ENCODE measurements at places on chromosomes 6 and 20.

- no peak for DNase-seq
Measured at GRCh38 chr6:66940003-66940402, 1233.0 kb upstream of the EYS start.

DNA sequence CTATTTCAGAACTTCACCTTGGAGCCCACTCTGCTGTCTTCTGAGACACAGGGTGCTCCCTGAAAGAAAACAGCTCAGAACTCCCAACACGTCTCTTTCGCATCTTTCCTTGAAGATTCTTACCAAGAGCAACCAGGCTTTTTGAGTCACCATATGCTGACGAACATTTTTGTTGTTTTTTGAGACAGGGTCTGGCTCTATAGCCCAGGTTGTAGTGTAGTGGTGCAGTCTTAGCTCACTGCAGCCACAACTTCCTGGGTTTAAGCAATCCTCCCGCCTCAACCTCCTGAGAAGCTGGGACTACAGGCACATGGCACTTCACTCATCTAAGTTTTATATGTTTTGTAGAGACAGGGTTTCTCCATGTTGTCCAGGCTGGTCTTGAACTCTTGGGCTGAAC is 68.5 kb downstream of the TRMT11 start:
- no peak for DNase-seq

DNA sequence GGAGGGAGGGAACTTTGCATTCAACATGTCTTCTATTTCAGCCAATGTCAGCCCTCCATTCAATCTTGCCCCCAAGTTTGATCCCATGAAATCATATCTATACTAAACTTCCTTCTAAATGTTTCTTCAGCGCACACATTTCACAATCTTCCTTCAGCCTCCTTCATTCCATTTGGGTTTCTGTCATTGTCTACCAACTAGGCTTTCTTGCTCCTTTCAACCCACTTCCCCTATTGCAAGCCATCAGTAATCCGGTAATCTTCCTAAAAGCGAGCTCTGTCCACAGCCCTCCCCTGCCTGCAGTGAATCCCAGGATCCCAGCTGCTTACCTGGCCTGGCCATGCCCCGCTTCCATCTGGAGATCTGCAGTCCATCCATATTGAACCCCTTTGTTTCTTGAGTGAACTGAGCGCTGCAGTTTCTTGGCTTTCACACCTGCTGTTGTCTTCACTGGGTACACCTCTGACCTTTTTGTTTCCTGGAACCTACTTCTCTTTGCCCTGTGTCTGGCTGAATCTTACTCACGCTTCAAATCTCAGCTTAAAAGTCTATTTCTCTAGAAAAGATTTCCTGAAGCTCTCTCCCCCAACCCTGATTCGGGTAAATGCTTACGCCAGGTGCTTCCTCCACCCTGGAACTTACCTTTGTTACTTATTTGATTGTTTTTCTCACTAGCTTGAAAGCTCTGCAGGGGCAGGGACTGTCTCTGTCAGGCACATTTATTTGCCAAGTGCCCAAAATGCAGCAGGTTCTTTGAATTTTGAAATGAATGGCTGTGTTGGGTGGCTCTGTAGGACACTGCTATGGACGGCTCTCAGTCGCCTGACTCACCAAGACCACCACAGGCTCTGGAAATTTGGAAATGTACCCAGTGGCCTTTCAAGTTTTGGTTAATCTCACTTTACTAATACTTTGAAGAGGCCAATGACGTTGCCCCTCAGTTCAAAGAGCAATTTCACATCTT is 50.3 kb downstream of the ADTRP start:
- no peak for DNase-seq

DNA sequence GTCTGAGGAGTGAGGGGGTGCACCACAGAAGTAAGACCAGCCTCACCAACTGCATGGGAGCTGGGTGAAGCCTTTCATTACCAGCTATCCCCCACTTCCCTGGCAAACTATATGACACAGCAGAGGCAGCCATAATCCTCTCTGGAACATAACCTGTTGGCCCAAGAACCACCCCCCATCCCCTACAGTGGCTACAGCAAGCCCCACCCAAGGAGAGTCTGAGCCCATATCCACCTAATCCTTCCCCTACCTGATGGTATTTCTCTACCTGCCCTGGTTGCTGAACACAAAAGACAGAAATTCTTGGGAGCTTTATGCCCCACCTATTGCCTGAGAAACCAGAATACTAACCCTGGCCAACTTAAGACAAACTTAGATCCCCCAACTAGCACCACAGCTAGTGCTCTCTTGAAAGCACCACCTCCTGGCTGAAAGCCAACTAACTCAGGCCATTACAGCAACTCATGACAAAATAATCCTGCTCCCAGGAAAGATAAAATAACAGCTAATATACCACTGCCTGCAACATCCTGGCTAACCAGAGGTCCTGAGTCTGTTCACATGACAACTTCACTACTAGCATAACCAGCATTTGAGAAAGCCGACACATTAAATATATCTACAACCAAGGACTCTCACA is 11.2 kb downstream of the RNGTT start:
- no peak for DNase-seq

GRCh38 chr6:1689141-1689540 is 79.4 kb downstream of the FOXC1 start:
- DNase-seq = no peak

DNA sequence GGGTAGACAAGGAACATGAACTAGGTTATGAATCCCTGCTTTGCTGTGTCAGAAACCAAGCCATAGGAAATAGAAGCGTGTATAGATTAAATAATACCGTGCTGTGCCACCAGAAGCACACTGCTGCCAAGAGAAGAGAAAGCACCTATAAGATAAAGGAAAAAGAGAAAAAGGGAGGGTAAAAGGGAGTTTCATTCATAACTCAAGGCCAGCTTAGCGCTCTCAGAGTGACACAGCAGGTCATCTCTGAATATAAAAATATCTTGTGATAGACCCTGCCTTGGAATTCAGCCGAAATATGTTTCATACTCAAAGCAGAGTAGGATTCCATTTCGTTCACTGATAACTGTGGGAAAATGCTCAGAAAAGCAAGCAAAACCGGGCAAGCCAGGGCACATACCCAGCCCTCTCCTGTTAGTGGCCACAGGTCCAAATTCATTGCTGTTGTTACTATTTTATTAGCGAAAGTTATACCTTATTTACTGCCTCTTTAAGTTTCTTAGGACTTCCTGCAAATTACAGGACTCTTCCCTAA is 8.7 kb downstream of the JAG1 start:
- DNase-seq = no peak

GRCh38 chr6:135254471-135254870 is 73.4 kb downstream of the MYB start:
- no peak for DNase-seq

DNA sequence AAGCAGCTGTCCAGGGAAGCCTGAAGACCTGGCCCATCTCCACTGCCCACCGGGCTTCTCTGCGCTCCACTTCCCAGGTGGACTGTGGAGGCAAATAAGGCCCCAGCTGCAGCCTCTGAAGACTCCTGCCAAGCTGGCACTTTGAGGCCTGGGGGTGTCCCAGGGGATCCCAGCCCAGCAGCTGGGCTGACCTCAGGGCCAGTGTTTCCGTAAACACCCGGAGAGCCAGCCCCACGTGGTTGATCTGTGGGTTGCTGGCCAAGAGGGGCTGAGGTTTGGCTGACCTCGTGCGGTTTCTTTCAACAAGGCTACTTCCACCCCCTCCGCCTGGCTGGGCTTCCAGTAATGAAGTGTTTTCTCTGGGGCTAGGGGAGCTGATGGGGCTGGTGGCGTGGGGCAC is 12.4 kb upstream of the CCN5 start:
- DNase-seq = peak; percentile 28

- no peak for DNase-seq
Measured at GRCh38 chr20:51331481-51331880, 211.0 kb downstream of the NFATC2 start.

- DNase-seq = peak; percentile 6
Measured at GRCh38 chr20:18496042-18496441, 983 bp downstream of the RBBP9 start.

DNA sequence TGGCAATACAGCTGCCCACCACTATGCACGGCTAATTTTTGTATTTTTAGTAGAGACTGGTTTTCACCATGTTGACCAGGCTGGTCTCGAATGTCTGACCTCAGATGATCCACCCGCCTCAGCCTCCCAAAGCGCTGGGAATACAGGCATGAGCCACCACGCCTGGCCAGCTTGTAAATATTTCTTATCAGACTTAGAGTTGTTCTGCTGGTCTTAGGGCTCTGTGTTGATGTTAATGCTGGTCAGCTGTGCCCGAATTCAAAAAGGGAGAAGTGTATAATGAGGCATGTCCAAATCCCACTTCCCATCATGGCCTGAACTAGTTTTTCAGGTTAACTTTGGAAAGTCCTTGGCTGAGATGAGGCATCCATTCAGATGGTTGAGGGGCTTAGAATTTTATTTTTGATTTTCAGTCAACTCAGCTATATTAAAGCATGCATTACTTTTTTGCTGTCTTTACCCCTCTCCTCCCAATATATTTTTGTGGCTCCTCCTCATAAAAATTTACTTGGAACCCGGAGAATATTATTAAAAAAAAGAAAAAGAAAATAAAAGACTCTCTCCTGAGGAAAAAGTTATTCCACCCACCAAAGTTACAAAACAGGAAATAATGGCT is 47.7 kb downstream of the ADAT2 start:
- no peak for DNase-seq

- peak; percentile 87 for DNase-seq
Measured at GRCh38 chr6:111534231-111534751, 51.3 kb upstream of the REV3L start.

- no peak for DNase-seq
Measured at GRCh38 chr6:44715188-44715587, 327.7 kb downstream of the CDC5L start.

- peak; percentile 35 for DNase-seq
Measured at GRCh38 chr6:16514249-16514648, 247.0 kb downstream of the ATXN1 start.

GRCh38 chr20:23063581-23063980 is 14.1 kb upstream of the THBD start:
- DNase-seq = no peak

DNA sequence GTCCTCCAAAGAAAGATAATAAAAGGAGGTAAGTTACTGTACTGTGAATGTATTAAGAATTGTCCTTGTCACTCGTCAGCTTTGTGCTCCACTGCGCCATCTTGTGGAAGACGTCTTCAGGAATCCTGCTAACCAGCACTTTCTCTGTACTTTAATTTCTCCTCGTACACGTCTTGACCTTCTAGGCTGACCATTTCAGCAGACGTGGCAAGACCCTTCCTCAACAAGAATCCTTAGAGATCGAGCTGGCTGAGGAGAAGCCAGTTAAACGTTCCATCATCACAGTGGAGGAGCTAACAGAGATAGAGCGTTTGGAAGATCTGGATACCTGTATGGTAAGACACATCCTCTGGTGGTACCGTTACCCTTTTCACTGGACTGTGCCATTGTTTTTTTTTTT is 95.5 kb upstream of the SCGN start:
- peak; percentile 70 for DNase-seq

DNA sequence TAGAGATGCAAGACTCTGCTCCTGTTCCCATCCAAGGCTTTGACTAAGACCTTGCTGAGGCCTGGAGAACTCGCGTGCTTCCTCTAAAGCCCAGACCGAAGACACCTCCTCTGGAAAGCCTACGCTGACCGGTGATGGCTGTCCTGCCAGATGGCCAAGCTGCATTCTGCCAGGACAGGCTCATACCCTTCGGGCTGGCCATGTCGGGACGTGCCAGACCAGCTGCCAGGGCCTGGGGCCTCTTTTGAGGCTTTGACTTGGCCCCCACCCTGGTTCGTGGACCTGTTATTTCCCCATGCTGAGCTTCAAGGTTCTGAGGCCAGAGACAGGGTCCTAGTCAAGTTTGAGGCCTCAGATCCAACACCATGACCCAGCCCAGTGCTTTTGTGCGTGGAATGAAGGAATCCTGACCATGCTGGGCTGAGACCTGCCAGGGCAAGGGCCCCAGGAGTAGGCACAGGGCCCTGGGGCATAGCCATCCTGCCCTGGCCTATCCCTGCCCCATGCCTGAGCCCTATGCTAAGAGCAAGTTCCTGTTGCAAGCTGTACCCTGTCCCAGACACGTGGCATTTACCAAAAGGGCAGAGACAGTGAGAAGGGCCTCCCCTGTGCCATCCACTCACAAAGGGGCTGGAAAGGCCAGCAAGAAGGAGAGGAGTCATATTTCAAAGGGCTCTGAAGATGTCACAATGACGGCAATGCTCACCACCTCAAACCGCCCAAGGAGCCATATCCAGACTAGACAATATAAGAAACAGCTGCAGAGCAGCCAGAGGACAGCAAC is 42.8 kb downstream of the MRPL14 start:
- DNase-seq = no peak

GRCh38 chr6:136696238-136696637 is 96.0 kb downstream of the MAP3K5 start:
- no peak for DNase-seq

- no peak for DNase-seq
Measured at GRCh38 chr6:154289818-154290508, 66.6 kb downstream of the IPCEF1 start.

GRCh38 chr6:95439741-95440140 is 137.6 kb upstream of the MANEA start:
- DNase-seq = no peak

- no peak for DNase-seq
Measured at GRCh38 chr20:37714978-37715672, 21.3 kb downstream of the CTNNBL1 start.

GRCh38 chr6:89434954-89435353 is 2.0 kb downstream of the ANKRD6 start:
- no peak for DNase-seq

GRCh38 chr6:70412252-70413113 is 825 bp upstream of the FAM135A start:
- no peak for DNase-seq

GRCh38 chr6:95572098-95572497 is 5.2 kb upstream of the MANEA start:
- DNase-seq = no peak

- DNase-seq = no peak
Measured at GRCh38 chr20:23358563-23358906, 3.4 kb upstream of the GZF1 start.

- DNase-seq = no peak
Measured at GRCh38 chr6:73699676-73700459, 3.9 kb downstream of the CD109 start.

DNA sequence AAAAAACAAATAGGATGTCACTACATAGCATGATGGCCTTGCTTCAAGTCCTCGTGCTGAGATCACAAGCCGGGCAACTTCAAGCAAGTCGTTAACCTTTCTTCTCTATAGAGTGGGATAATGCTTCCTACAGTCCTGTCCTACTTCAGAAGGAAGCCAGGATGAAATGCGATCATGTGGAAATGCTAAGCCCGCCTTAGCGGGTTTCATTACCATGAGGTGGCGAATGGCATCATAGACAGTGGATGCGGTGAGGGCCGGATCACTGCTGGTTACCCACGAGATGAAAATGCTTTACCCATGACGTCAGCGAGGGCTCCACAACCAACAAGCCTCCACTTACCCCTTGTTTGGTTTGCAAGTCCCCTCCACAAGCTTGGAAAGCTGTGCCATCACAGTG is 206.4 kb downstream of the TBXT start:
- DNase-seq = no peak

GRCh38 chr6:142378138-142378875 is 76.5 kb downstream of the ADGRG6 start:
- no peak for DNase-seq

GRCh38 chr6:154403788-154404187 is 47.2 kb upstream of the IPCEF1 start:
- no peak for DNase-seq

GRCh38 chr20:18250217-18250616 is 38.1 kb upstream of the ZNF133 start:
- DNase-seq = peak; percentile 65

- DNase-seq = no peak
Measured at GRCh38 chr20:33359399-33360261, 41.7 kb downstream of the CDK5RAP1 start.

GRCh38 chr20:382291-383115 is 1.9 kb downstream of the TRIB3 start:
- no peak for DNase-seq

- no peak for DNase-seq
Measured at GRCh38 chr6:26156850-26157250, 69.6 kb downstream of the HFE start.

Measured in small intestine (tissue), 16 donors.